ENCODE measurements at places on chromosomes 12 and 14. TPM values are rescaled to one million over a fixed set of nuclear protein-coding genes. Genes with fewer than 3 reads are reported as not detected.
A peak's percentile ranks its signal among the peaks of the same experiment; 100 is the strongest.

C14orf180 gene
- total RNA-seq, result 0.21 TPM

GPR135 gene
- total RNA-seq, result 3.1 TPM

CCDC177 gene
- total RNA-seq, result not detected

PTGER2 gene
- total RNA-seq, result 7.1 TPM

DNA sequence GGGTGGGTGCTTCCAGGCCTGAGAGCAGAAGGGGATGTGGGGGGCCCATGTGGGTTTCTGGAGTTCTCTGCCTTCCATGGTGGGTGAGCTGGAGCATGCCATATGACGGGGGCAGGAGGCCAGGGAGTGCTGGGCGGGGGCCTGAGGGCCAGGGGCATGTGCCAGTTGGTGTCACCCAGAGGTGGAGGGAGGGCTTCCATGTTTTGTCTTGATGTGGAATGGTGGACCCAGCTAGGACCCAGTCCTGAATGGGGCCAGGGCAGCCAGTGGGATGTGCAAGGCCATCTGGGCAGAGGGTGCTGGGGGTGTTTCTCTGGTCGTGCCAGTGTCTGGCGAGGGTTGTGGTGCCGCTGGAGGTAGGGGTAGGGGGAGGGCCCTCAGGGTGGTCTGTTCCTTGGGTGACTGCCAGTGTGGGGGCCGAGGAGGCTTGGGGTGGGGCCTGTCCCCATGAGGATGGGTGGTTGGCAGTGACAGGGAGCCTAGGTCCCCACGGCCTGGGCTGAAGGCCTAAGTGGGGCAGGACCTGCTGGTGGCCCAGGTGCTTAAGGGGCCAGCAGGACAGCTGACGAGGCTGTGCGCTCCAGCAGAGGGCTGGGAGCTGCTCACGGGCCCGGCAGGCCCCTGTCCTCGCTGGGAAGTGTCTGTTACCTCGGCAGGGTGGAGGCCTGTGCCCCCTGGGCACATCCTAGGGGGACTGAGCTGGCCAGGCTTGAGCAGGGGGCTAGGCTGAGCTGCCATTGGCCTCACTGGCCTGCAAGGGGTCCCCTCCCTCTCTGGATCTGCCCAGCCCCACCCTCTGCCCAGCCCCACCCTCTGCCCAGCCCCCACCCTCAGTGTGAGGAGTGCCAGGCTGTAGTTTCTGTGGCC is 26.8 kb downstream of the CEP170B start:
- no peaks in the 10 kb centered on the region for H3K4me1 ChIP-seq
- H3K27ac ChIP-seq, result no peak overlapping the region
- DNase-seq, result peak; percentile 17
- H3K4me3 ChIP-seq, result no peak overlapping the region
- no peaks in the 10 kb centered on the region for H3K36me3 ChIP-seq

GRCh38 chr12:58189893-58190292 is 248.5 kb downstream of the ATP23 start:
- DNase-seq, result no peak
- H3K36me3 ChIP-seq, result no peaks in the 10 kb centered on the region
- no peak overlapping the region for H3K27ac ChIP-seq
- H3K27me3 ChIP-seq, result no peaks in the 10 kb centered on the region
- no peak overlapping the region for H3K4me3 ChIP-seq

Data from uterus (tissue), 4 donors.